ENCODE measurements at places on chromosomes 7 and 10.

DNA sequence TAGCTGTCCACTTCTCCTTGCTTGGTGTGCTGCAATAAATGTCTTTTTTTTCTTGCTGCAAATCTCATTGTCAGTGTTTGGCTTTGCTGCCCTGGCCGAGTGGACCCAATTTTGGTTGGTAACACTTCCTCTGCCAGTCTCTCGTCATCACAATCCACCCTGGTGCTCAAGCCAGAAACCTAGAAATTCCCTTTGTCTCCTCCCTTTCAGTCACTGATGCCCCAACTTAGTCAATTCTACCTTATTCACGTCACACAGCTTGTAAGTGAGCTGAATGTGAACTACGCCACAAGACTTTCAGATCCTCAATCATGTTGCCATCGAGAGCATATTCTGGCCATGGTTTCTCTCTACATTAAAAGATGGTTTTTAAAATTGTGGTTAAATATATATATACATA is 13.0 kb upstream of the FRA10AC1 start:
- no peak for DNase-seq

DNA sequence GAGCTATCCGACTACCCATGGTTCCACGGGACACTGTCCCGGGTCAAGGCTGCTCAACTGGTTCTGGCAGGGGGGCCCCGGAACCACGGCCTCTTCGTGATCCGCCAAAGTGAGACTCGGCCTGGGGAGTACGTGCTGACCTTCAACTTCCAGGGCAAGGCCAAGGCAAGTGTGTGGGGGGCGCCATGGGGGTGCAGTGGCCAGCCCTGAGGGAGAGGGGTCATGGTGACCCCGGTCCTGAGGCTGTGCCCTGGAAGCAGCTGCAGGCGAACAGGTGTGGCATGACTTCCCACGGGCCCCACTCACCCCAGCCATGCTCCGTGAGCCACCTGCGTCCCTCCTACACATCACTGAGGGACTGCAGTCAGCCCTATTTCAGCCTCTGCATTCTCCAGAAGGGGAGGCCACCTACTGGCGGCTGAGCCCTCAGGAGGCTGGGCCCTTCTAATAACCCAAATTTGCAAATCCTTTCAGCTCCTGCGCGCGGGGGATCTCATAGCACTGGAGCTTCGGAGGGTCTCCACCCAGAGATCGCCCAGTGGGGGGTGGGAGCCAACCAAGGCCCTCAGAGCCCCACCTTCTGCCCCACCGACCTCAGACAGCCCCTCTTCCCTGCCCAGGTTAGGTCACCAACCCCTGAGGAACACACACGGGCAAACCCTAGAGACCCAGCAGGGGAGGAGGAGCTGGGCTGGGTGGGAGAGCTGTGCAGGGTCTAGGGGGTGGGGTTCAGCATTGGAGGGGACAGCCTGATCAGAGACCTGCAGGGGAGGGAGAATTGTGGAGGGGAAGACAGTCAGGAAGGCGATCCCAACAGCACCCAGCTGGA is 30.8 kb downstream of the SH2B2 start:
- no peak for DNase-seq

DNA sequence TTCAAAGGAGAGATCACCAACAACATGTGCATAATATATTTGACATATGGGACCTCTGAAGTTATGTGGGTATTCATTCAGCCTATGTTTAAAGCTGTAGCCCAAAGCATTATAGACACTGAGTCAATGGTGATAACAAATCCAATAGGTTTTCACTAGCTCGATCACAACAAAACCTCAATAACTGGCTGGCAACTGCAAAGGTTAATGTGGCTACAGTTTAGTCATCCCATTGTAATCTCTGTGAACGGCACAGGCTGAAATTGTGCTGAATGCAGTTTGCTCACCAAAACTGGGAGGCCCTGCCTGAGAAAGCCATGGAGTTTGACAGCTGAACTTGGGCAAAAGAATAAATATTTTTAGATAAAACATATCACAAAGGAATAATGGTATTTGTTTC is 152.4 kb upstream of the ADO start:
- no peak for DNase-seq

- no peak for DNase-seq
These were observed 29.2 kb upstream of the KCNMA1 start for GRCh38 chr10:77666821-77667220.

DNA sequence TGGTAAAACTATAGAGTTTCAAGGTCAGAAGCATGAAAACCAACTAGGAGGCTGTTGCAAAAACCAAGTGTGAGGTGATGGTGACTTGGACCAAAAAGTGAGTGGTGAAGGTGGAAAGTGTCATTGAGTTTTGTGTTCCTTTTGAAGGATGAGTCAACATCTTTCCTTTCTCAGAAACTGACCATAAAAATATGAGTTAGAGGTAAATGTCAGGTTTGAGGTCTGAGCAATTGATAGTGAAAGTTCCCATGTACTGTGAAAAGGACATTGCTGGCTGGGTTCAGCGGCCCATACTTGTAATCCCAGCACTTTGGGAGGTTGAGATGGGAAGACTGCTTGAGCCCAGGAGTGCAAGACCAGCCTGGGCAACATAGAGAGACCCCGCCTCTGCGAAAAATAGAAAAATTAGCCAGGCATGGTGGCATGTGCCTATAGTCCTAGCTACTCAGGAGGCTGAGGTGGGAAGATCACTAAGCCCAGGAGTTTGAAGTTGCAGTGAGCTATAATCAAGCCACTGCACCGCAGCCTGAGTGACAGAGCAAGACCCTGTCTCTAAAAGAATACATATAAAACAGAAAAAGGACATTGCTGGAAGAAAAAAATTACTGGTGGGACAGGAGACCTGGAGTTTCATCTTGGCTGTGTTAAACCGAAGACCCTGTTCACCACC is 89.3 kb upstream of the ARID5B start:
- no peak for DNase-seq

- DNase-seq, result peak; percentile 23
These were observed 112.5 kb upstream of the GHITM start for GRCh38 chr10:84026821-84027257.

GRCh38 chr10:61321041-61321857 is 131.9 kb downstream of the TMEM26 start:
- DNase-seq, result no peak

- DNase-seq, result no peak
These were observed at the start of gene DNAJC12 for GRCh38 chr10:67837541-67838314. TSS of gene DNAJC12 (minus strand) at chr10:67838188. CDS start at chr10:67838011, 177 bp downstream.

GRCh38 chr7:7765422-7765821 is 47.0 kb upstream of the RPA3 start:
- no peak for DNase-seq

- peak; percentile 25 for DNase-seq
These were observed 13.4 kb downstream of the NOD1 start for GRCh38 chr7:30465046-30465810.

GRCh38 chr7:21572331-21573313 is 29.8 kb downstream of the DNAH11 start:
- no peak for DNase-seq

GRCh38 chr10:18561861-18562551 is 89.4 kb downstream of the NSUN6 start:
- DNase-seq, result no peak

- no peak for DNase-seq
These were observed 282.7 kb downstream of the WDR11 start for GRCh38 chr10:121133901-121134300.

- DNase-seq, result no peak
These were observed 6.2 kb upstream of the FRAT1 start for GRCh38 chr10:97312897-97313296.

DNA sequence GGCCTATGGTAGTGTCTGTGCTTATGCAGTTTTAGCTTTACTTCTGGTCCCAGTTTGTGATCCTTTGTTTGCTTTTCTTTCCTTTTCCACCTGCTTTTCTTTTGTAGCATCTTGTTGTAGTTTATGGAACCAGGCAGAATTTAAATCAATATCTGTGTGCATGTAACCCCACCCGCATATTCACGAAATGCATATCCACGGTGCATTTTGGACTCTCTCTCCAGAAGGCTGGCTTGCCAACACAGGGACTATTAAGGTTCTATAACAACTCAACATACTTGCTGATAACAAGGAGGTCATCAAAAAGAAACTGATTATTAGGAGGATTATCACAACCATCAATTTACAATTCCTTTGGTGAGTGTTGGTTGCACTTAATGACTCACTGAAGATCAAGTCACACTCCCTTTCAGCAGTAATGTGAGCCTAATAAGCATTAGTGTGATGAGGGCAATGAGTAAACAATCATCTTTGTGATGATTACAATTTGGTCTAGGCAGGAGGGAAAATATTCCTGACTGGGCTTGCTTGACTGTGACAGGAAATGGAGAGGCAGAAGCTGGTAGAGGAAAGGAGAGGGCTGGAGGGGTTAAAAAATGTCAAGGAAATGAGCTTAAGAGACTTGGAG is 378.6 kb downstream of the REEP3 start:
- no peak for DNase-seq

DNA sequence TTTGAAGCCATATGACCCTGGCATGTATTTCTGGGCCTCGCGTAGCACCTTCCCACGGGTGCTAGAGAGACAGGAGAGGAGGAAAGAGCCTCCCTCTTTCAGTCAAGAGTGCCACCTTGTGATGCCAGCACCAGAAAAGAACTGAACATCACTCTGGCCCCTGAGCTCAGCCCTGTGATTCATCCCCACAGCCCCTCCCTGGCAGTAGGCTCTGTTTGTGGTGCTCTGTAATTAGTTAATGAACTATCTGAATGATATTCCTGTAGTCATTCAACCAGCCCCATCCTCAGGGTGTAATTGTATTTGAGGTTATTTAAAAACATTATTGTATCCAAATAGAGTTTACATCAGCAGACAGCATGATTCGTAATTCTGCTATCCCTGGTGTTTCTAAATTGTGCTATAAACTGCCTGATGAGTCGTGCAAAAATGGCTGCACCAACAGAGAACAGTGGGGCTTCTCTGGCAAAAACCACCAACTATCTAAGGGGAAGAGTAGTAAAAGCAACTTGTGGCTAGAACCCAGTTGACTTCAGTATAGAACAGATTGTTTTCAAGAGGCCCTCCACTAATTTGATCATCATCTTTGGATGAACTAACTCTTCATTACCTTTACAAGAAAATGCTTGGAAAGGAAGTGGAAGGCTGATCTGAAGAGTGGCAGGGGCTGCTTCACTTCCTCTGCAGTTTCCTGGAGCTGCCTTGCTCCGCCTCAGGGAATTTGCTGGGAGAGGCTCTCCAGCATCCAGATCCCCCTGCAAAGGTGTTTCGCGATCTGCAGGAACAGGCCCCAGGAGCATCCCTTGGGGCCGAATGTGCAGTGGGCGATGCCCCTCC is 23.7 kb upstream of the TIAL1 start:
- DNase-seq, result no peak

DNA sequence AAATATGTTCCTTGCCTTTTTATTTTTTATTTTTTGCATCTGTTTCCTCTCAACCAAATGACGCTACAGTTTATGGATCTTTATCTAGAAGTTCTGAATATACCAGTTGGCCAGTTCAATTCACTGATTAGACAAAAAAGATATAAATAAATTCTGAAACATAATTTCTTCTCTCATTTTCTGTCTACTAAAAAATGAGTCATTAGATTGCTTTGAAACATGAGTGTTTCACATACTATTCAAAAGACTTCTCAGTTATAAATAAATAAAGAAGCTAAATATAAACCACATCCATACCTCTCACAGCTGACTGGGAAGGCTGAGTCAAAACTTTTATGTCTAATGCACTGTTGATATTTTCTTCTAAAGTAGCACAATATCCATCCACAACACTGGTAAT is 97.6 kb upstream of the GPR22 start:
- no peak for DNase-seq

DNA sequence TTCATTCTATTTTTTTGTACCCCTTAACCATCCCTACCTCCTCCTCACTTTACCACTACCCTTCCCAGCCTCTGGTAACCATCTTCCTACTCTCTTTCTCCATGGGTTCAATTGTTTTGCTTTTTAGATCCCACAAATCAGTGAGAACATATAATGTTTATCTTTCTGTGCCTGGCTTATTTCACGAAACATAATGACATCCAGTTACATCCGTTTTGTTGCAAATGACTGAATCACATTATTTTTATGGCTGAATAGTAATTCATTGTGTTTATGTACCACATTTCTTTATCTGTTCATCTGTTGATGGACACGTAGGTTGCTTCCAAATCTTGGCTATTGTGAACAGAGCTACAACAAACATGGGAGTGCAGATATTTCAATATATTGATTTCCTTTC is 24.1 kb downstream of the ATRNL1 start:
- DNase-seq, result no peak

GRCh38 chr7:139991269-139991666 is 71.5 kb downstream of the PARP12 start:
- no peak for DNase-seq

GRCh38 chr10:7046615-7047014 is 364.2 kb downstream of the SFMBT2 start:
- DNase-seq, result no peak

DNA sequence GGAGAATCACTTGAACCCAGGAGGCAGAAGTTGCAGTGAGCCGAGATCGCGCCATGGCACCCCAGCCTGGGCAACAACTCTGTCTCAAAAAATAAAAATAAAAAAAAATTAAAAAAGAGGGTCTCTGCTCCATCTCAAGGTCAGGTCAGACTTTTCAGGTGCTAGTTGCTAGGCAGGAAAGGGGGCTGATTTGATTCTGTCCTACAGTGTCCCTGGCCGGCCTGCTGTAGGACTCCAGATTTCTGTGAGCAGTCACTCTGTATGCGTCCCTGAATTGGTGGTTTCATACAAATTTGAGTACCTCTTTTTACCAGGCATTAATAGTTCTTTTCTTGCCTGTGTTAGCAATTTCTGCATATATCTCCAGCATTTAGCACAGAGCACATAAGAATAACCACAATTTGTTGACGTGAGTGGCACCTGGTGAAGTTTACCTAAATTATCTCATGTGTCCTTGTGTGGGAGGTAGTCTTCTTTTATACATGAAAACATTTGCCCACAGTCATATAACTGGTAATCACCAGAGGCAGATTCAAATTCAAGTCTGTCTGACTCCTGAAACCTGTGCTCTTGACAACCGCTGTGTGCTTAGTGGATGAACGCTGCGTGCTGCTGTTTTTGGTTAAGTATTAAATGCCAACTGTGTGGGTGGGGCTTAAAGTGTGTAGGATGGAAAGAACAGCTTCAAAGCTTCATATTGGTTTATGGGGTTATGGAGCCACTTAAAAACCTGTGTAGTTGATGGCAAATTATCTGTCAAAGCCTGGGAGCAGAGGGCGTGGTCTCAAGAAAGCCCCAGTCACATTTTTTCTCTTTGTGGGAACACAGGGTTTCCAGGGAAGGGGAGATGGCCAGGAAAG is 3.2 kb upstream of the ZNF775 start:
- no peak for DNase-seq

DNA sequence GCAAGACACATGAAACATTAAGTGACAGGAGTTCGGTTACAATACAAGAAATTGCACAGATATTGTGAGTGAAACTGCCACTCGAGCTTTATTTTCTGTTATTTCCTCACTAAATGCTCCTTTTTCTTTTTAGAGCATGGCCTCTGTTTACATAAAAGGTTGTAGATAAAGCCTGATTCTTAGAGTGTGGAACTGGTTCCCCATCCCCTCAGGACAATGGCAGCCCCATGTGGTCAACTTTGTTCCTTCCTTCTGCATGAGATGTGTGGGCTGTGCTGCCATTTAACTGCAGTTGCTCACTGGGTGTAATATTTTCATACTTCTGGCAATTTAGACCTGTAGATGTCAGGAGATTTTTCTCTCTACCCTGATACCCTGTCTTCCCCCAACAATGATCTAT is 70.2 kb downstream of the LRGUK start:
- DNase-seq, result no peak

- DNase-seq, result no peak
These were observed 19.1 kb upstream of the GJD4 start for GRCh38 chr10:35585903-35586535.

- no peak for DNase-seq
These were observed 35.0 kb downstream of the GFRA1 start for GRCh38 chr10:116237970-116238369.

- no peak for DNase-seq
These were observed 203.9 kb downstream of the TEX36 start for GRCh38 chr10:125479059-125479458.
